DMS79 (cell line): ENCODE measurements at places on chromosomes 5 and 9.

- DNase-seq, result no peak
Observed at GRCh38 chr9:14428781-14429230, 114.9 kb upstream of the NFIB start.

DNA sequence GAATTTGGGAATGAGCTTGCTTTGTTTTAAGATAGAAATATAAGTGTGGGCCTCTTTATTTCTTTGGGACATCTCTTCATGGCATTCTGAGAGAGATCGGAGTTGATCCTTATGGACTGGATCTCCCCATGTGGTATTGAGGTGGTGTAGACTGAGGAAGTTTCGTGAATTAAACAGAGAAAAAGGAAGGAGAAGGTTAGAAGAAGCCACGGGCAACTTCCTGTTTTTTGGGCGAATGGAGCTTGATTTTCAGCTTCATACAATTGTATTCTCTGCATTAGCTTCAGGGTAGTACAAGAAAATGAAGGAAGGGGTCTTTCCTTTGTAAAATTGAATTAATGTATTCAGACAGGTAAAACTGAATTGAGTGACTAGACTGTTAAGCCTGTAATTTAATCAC, 70.5 kb upstream of the HMHB1 start:
- DNase-seq, result no peak

DNA sequence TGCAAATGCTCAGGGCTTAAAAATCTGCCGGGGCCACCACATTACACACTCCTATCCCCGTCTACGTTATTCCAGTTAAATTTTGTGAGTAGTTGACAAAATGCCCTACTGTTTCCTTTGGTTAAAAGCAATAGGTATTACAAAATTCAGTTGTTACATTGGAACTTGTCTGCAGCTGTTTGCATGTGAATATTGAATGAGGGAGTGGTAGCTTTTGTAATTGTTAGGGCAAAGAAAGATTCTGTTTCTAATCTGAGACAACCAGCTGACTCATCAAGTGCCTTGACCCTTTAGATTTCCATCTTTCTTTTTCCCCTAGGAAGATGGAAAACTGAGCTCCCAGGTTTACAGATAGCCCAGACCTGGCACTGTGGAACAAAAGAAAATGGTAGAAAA, 30.2 kb downstream of the MAML1 start:
- DNase-seq, result no peak

DNA sequence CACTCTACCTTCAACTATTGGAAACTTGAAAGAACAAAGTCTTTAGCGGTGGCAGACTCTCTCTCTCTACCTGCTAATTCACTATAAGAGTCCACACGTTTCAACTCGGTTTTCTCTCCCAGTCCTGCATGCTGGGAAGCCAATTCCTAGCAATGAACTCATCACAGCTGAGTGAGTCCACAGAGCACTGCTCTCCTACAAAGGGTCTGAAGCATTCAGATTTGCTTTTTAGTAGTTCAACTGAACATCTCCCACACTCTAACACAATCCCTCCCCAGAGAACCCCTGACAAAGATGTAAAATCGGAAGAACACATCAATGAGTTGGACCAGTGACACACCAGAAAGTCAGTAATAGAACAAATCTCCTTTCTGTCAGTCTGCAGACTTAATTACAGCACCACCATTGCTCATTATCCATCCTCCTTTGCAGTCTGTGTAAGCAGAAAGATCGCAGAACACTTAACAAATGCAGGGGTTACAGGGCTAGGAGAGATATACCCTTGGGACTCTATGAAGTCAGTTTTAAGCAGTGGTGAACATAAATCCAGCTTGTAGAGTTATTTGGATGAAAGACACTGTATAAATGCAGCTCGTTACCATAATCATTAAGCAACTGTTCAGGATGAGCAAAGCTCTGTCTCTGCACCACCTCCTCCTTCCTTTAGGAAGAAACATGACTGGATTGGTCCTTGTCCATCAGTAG, 353.4 kb upstream of the GRIA1 start:
- no peak for DNase-seq

DNA sequence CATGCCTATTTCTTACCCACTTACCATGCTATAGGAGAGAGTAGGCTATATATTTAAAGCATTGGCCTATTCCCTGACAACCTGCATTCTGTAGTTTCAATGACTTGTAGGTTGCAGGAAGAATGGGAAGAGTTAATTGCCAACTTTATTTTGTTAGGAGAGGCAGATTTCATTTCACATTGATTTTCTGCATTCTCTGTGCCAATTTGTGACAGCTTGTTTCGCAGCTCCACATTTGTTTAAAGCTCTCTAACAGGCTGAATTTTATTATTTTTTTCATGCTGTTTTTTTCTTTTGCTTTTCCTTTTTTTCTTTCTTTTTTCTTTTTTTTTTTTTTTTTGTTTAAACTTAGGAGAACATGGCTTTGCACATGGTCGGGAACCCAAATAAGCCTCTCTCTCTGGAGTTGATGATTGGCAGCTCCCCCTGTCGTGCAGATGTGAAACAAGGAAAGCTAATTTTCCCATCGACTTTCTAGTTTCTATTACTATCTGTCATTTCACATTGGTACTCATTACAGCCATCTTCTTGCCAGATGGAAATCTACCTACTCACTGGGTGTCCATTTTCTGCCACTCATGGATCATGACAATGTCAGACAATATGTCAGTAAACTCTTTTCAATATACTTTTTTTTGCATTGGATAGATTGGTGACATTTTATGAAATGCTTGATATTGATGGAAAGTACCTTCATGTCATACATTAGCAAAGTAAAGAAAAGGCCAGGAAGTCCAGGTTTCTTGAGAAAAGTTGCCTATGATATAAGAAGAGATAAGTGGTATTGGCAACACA, 223.2 kb downstream of the KCTD16 start:
- no peak for DNase-seq

DNA sequence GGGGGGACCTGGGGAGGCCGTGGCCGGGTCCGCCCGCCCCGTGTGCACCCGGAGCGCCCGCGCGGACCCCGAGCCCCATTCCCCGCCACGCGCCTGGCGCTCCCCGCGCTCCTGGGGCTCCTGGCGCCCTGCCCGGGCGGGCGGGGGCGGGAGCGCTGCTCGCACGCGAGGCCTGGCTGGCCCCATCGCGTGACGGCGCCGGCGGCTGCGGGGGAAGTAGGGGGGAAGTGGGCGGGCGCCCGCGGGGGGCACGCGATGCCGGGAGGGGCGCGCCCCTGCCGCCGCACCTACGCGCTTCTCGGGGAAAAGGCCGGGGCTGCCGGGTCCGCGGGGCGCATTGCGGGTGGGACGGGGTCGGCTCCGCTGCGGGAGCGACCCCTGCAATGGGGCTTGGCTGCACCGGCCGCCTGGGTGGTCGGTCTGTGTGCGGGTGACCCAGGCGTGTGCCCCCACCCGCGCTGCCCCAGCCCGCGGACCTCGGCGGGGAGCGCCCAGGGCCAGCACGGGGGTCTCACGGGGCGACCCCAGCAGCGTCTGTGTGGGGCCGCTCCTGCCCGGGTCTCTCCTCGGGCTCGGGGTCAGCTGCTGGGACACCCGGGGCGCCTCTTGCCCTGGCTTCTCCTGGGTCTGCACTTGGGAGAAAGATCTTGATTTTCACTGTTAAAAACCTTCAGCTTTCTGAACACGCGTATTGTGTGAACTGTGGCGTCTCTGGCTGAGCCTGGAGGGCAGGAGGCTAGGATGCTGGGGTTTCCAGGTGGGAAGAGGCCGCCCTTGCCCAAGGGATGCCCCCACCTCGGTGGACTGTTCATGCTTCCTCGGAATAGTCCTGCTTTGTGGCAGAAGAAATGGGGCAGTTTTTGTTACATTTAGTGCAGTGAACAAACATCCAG, 52.4 kb downstream of the AHRR start:
- DNase-seq, result peak; percentile 17

DNA sequence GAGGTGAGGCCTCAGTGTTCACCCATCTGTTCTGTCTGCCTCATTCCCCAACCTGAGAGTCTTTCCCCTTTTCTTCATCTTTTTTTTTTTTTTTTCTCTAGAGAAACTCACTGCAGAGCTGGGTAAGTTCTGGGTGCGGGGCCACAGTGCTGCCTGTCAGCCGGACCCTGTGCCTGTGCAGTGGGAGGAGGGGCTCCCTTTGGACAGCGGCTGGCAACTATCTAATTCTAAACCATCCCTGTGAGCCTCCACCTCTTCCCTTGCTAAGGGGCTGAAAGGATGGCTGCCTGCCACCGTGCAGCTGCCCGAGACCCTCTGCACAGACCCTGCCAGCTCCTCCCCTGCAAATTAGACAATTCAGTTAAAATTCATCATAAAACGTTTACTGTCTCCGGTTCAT, 14.1 kb downstream of the BTNL9 start:
- DNase-seq, result no peak
